Cardiac septum (tissue), 1 donor: ENCODE measurements at places on chromosomes 16 and 17. TPM values are rescaled to one million over a fixed set of nuclear protein-coding genes. Genes with fewer than 3 reads are reported as not detected.
A peak's percentile ranks its signal among the peaks of the same experiment; 100 is the strongest.

DNA sequence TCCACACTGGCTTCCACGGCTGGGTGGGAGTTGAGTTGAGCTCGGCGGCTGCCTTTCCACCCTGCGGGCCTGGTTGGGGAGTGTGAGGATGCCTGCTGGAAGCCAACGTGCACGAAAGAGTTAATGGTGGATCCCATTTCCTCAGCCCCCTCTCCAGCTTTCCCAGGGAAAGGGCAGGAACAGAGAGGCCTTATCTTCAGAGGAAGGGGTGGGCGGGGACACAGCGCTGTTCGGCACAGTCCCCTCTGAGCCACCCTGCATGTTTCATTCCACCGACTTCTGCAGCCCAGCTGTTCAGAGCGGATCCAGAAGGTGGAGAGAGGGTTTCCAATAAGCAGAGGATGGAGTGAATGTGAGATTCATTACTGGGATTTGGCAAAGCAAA, 295.3 kb downstream of the SEC14L1 start:
- no peak for DNase-seq

DNA sequence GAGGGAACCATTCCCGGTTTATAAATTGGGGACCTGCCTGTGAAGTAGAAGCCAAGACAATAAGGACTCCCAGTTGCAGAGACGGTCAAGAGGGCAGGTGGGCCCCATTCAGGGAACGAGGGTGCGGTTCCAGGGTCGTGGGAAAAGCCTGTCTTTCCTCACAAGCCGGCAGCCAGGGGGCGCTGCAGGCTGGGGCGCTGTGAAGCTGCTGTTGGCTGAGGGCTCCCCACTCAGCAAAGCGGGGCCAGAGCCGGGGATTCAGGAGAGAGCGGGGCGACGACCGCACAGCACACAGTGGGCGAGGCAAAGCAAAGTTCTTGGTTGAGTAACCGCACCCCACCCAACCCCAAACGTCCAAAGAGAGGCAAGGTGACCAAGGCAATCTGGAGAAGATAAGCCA, 24.9 kb downstream of the CDRT15 start:
- DNase-seq = no peak

GRCh38 chr17:79000396-79001189, 9.0 kb downstream of the CANT1 start:
- peak; percentile 62 for DNase-seq

- no peak for DNase-seq
Observed at GRCh38 chr17:51229889-51230288, 30.0 kb downstream of the MBTD1 start.

DNA sequence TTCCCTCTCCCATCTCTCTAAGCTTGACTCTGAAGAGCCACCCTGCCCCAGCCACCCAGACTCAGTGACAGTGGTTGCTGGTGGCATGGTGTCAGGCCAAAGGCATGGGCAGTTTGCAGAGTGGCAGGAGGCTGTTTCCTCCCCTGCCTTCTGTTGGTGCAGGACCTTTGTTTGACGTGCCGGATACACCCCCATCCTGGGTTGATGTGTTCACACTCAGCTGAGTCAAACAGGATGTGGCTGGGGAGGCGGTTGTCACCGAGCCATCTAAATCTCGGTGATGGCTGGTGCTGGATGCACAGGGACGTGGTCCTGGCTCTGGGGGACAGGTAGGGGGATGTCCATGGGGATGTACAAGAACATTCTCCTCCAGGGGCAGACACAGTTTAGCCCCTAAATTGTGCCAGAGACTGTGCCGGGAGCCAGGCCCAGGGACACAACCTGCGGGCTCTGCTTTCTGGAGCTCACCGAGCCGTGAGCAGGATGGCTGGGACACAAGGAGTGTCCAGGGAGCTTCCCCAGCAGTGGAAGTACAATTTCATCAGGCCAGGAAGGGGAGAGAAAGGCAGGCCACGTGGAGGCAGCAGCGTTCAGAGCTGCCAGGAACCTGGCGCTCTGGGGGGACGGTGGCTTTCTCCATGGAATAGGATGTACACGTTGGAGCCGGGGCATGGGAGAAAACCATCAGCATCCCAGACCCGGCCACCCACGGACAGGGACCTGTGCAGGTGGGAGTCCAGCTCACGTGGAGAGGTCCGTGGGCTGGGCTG, 264.2 kb downstream of the SEC14L1 start:
- DNase-seq = peak; percentile 91

- DNase-seq = no peak
Observed at GRCh38 chr17:73224237-73224636, 31.4 kb downstream of the COG1 start.

DNA sequence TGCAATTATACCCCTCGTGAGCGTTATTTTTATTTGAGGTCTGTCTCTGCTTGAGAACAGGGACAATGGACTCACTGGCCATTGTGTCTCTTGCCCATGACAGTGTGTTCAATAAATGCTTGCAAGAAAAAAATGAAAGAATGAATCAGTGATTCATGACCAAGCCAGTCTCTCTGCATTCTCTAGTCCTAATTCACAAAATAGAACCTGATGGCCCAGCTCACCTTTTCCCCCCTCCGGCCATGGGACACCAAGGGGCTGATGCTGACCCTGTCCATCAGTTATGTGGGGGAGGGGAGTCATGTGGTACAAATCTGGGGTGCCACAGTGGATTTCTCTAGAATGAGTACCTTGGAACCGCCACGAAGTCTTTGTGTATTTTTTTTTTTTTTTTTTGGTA, 38.2 kb downstream of the CCDC42 start:
- DNase-seq = no peak

- no peak for DNase-seq
Observed at GRCh38 chr16:78689028-78689427, 589.6 kb downstream of the WWOX start.

The NPIPB9 gene
- total RNA-seq = 1.6 TPM
